Fibroblast of skin of back (primary cell): ENCODE measurements at places on chromosomes 7 and 10.

DNA sequence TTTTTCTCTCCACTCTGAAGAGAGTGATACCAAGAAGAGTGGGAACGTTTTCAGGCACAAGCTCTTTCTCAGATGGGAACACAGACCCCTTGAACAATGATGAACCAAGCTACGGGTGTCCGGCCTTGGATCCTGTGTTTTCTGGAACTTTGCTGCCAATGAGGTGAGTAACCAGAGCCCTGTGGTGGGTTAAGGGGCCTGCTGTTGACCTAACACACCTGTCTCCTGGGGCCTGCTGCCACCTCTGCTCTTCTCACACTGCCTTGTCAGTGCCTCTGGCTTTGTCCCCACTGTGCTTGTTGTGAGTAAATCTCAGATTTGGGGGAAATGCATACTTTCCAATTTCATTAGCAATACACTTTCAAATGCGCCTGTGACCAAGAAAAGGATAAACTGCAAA, 1.4 kb upstream of the PKD1L1 start:
- no peak for DNase-seq

GRCh38 chr7:94392393-94392786, 2.3 kb upstream of the COL1A2 start:
- no peak for DNase-seq

DNA sequence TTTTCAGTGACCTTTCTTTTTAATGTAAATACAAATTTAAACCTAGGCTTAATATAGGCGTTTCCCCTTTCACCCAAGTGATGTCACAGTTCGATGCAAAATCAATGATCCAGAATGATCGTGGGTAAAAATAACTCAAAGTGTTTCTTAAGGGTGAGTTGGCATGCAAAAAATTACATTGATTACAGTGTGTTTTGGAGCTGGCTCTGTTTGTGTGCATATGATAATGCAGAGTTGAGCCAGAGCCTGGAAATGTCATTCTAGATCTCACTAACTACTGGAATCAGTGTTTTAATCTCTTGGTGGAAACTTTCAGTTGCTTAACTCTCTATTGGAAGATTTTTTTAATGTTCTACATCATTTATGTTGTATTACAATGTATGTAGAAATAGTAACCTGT, 72.5 kb upstream of the MXI1 start:
- DNase-seq: no peak

- no peak for DNase-seq
Observed at GRCh38 chr10:24790599-24790998, 66.9 kb upstream of the ARHGAP21 start.

GRCh38 chr10:71144824-71145223, 67.5 kb upstream of the UNC5B start:
- DNase-seq: no peak

GRCh38 chr10:18875477-18875876, 173.1 kb upstream of the MALRD1 start:
- DNase-seq: no peak

DNA sequence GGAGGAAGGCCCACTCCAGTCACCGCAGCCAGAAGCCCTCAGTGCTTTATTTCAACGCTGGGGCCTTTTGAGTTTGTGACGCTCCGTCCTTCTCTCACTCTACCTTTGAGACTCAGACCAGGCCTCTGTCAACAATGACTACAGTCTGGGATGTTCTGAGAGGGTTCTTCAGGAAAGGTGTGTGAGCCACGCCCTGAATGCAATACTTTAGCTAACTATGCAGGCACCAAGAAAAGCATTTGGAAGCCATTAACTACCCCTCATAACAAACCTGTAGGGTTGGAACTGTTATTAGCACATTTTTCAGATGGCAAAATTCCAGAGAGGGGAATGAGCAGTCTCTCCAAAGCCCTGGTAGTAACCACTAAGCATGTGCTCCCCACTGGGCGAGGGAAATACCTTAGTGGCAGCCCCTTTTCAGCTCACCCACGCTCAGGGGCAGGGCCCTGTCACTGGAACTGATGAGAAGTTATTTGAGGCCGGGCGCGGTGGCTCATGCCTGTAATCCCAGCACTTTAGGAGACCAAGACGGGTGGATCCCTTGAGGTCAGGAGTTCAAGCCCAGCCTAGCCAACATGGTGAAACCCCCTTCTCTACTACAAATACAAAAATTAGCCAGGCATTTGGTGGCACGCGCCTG, 5.7 kb upstream of the ARPC1B start:
- no peak for DNase-seq

GRCh38 chr10:118266098-118266748, 75.9 kb downstream of the FAM204A start:
- no peak for DNase-seq

GRCh38 chr10:68666280-68666760, 54.7 kb upstream of the CCAR1 start:
- DNase-seq: peak; percentile 97

- no peak for DNase-seq
Observed at GRCh38 chr7:23524473-23524872, 7.3 kb downstream of the TRA2A start.

GRCh38 chr10:109783286-109783685, 140.0 kb downstream of the XPNPEP1 start:
- DNase-seq: no peak

DNA sequence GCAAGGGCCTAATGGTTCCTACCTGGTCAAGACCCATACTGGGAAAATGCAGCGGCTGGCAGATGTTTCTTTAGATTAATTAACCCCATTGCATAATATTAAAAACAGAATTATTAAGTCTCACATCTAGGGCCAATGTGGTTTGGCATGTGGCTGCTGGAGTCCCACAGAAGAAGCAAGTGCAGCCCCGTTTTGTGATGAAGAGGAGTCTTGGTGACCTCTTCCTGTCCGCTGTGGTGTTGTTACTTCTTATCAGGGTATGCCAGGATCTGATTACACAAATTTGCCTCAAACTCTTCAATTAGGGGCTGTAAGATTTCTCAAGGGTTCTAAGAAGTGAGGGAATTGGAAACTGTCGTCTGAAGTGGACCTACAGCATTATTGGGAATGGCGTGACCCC, 240.3 kb downstream of the SEC23IP start:
- DNase-seq: no peak

DNA sequence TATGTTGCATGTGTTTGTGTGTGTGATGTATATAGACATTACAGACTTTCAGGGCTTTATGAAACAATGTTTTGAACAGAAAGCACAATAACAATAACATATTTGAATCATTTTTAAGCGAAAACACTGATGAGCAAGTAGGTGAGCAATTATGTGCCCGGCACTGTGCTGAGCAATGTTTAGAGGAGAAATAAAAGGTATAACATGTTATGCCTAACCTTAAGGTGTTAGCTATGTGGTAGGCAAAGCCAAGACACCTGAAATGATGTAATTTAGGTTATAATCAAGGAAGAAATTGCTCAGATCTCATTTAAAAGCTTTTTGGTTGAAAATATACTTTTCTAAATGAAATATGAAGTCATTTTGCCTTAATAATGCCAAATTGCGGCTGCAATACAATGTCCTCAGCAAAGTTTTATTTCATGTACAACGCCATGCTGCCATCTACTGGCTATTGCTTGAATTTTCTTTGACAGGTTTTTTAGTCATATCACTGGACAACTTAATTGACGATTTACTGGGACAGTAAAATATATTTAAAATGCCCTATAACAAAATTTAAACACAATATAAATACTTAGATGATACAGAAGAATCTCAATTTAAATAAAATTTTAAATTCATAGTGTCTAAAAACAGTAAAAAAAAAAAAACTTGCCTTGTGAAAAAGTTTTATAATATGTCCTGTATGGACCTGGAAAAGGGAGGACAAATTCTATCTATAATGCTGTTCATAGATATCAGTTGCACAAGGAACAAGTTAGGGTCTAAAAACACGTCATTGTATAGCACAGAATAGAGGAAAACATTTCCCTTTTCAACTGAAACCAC, 131.1 kb upstream of the CDK1 start:
- peak; percentile 65 for DNase-seq

DNA sequence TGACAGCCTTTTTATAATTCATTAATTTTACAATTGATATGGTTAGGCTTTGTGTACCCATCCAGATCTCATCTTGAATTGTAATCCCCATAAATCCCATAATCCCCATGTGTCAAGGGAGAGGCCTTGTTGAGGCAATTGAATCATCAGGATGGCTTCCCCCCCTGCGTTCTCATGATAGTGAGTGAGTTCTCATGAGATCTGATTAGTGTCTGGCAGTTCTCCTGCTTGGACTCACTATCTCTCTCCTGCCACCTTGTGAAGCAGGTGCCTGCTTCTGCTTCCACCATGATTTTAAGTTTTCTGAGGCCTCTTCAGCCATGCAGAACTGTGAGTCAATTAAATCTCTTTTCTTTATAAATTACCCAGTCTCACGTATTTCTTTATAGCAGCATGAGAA, 165.7 kb upstream of the GNAI1 start:
- DNase-seq: no peak

DNA sequence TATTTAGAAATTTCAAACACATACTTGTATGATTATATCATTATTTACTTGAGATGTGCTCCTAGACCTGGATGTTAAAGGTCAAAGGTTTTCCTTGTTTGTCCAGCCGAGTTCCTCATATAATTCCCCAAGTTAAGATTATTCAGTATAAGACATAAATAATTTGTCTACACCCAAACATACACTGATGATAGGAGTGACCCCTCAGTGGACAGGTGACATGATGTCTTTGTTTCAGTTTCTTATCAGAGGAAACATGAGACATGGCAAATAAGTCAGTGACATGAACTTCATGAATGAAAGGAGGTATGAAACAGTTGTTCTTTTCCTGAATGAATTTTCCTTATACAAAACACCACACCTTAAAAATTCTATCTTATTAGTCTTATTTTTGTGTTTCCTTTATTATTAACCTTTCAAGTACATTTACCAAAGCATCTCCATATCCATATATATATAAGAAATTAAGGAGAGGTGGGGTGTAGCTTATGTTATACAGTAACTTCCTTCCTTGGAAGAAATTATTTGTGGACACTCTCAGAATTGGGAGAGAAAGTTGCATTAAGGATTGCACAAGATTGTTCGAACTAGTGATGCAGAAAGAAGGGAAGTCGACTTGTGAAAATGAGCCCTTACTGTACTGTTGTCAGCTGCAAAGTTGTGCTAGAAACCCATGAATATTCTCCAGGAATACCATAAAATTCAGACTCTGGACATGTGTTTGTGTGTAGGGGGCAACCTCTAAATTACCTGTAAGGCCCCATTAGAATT, 60.5 kb downstream of the POM121L12 start:
- DNase-seq: no peak

DNA sequence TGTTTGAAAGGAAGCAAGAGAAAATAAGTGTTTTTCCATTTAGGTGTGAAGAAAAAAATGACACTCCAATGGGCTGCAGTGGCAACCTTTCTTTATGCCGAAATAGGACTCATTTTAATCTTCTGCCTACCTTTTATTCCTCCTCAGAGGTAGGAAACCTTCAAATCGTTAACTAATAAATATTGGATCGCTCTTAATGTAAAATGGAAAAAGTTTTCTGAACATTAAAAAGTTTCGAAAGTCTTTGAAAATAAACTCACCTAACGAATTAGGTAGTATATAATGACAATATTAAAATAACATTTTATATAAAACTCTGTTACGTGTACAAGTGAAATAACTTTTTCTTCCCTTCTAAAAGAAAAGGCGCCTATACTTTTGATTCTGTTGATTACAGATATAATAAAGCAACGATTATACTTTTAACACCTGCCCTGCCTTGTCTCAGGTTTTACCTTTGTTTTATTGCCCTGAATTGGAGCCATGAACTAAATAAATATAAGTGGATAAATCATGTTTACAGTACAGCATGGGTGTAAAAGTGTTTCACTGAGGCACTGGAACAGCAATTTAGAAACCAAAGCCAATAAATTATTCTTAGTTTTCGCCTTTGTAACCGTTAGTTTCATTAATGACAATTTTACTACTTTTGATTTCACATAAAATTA, 804 bp downstream of the BCAP29 start:
- DNase-seq: no peak

- no peak for DNase-seq
Observed at GRCh38 chr7:150910996-150911422, 58.7 kb downstream of the AOC1 start.

GRCh38 chr10:94879214-94879613, 59.2 kb upstream of the CYP2C9 start:
- no peak for DNase-seq

- no peak for DNase-seq
Observed at GRCh38 chr10:98424295-98425254, 9.6 kb upstream of the PYROXD2 start.

GRCh38 chr10:114754445-114755320, 66.9 kb upstream of the FHIP2A start:
- DNase-seq: peak; percentile 18

GRCh38 chr10:117471344-117471874, 71.1 kb upstream of the EMX2 start:
- DNase-seq: no peak

DNA sequence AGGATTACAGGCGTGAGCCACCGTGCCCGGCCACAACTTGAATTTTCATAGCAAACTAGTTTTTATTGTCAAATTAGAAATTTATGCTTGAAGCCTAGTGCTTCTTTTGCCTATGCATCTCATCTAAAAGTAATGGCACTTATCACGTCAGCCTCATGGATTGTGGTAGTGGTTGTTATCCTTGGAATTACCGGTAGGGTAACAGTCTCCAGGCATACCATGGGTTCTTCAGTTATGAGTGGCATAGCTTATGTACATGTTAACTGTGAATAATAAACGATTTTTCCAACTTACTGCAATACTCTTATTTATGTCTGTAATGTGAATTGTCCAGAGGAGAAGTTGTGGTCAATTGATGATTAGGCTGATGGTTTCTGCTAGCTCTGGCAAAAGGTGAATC, 63.1 kb downstream of the BMPR1A start:
- peak; percentile 51 for DNase-seq

- DNase-seq: no peak
Observed at GRCh38 chr7:99170730-99171074, 26.8 kb upstream of the SMURF1 start.

- no peak for DNase-seq
Observed at GRCh38 chr10:31724296-31724695, 204.3 kb downstream of the ARHGAP12 start.

GRCh38 chr7:127413962-127414361, 21.5 kb upstream of the ZNF800 start:
- DNase-seq: no peak

DNA sequence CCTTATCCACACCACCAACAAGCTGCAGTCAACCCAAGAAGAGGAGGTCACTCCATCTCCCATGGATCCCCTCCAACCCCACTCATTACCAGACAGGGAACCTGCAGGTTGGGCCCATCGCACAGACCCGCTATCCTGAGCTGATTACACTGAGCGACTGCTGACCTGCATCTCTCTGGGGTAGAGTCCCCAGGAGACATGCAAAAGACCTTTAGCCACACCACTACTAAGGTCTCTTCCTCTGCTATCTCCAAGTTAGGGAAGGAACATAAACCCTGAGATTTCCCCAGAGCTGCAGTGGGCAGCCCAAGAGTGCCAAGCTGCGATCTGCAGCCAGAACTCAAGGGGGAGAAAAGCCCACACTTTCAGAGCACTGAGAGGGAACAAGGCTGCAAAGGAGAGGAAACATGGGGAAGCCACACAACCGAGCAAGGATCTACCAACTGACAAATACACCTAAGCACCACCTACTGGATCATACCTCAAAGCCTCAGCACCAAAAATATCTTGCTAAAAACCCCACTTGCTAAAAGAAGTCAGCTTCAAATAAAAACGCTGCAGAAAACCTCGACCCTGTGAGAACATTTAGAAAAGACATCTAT, 298.2 kb downstream of the SORCS1 start:
- no peak for DNase-seq
